GM23248 (cell line): ENCODE measurements at places on chromosomes 6 and 20. TPM values are rescaled to one million over a fixed set of nuclear protein-coding genes. Genes with fewer than 3 reads are reported as not detected.

The PEDS1 gene
- 54.6 and 55.7 TPM in 2 replicates for total RNA-seq

The FLOT1 gene
- 156 and 165 TPM in 2 replicates for total RNA-seq

The RCAN2 gene
- total RNA-seq, result 6.5 and 7.6 TPM in 2 replicates

The PTCRA gene
- total RNA-seq, result not detected in 2 replicates

The CST7 gene
- total RNA-seq, result not detected in 2 replicates

The ATP9A gene
- total RNA-seq, result 14.2 and 15.9 TPM in 2 replicates

The SIRPD gene
- total RNA-seq, result not detected in 2 replicates

DNA sequence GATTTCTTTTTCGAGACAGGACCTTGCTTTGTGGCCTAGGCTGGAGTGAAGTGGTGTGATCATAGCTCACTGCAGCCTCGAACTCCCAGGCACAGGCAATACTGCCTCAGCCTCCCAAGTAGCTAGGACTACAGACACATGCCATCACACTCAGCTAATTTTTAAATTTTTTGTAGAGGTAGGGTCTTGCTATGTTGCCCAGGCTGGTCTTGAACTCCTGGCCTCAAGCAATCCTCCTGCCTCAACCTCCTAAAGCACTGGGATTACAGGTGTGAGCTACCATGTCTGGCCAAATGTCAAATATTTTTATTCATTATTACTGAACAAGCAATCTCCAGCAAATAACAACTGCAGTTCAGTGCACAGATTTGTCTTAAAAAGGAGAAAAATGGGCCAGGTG lies 131.7 kb upstream of the IFNGR1 start:
- no peak for DNase-seq

DNA sequence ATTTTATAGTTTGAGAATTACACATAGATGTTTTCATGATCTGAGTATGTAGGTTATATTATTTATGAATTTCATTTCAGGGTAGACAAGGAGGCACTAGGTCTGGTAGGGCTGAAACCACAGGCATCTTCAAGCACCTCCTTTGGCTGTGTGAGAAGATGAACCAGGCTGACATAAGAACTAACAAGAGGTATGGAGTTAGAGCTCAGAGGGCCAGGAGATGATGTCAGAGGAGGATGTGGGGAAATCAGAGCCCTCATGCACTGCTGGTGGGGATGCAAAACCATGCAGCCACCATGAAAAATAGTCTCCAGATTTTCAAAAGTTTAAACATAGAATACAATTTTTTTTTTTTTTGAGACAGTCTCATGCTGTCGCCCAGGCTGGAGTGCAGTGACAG lies 13.6 kb upstream of the RIPOR3 start:
- DNase-seq, result peak; percentile 67

DNA sequence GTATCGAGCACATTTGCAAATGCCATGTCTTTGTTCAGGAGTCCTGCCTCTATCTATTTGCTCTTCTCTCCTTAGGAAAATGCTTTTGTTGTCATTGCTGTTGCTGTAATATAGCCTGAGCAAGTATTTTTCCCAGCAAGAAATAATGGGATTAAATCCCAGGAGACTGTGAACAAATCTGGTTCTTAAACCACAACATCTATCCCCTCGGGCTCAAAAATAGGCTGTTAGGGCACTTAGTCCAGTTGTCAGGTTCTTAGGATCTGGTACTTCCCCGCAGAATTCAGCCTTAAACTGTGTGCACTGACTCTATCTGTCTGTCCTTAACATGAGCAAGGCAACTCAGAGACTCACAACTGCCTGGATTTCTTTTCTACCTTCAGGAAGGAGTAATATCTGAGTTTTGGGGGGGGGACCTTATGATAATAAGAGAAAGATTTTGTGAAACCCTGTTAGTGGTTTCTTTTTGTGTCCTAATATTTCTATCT lies 437.5 kb downstream of the HTR1B start:
- DNase-seq, result no peak

GRCh38 chr6:804771-805170 lies 111.8 kb upstream of the EXOC2 start:
- DNase-seq, result no peak

DNA sequence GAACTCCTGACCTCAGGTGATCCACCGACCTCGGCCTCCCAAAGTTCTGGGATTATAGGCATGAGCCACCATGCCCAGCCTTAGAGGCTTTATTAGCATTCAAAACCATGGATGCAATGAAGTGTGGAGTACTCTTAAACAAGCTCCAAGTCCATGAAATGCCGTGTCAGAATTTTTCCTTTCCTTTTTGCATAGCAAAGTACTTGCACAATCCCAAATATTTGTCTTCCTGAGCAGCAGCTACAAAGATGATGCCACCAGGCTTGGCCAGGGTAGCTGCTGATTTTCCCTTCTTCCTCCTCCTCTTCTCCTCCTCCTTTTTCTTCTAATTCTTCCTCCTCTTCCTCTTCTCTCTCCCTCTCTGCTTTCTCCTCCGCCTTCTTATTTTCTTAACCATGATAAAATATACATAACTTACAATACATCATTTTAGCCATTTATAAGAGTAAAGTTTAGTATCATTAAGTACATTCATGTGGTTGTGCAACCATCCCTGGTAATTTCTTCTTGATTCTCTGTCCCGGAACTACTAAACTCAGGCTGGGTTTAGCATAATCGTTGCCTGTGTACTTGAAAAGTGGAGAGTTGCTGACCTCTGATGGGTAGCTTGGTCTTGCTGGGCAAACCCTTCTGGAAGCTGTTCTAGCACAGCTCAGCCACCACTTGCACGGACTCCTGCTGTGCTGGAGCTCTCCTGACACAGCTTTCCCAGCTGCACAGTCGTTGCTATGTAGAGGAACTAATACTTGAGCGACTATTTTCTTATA lies 20.3 kb downstream of the MUCL3 start:
- peak; percentile 67 for DNase-seq

DNA sequence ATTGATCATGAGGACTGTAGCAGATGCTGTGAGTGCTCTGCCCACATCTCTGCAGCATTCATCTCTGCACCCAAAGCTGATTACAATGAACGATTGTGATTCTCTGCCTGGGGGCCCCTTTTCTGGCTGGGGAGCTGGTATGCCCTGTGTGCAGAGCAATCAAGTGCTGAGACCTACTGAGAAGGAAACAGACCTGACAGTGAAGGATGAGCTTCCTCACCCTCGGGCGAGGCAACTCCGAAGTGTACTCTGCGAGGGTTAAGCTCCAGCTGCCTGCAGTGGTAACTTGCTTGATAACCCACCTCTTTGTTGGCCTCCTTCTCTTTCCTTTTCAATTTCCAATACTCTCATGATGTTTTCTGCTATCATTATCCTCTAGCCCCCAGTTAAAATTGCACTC lies 289.7 kb upstream of the RNF24 start:
- DNase-seq, result no peak

DNA sequence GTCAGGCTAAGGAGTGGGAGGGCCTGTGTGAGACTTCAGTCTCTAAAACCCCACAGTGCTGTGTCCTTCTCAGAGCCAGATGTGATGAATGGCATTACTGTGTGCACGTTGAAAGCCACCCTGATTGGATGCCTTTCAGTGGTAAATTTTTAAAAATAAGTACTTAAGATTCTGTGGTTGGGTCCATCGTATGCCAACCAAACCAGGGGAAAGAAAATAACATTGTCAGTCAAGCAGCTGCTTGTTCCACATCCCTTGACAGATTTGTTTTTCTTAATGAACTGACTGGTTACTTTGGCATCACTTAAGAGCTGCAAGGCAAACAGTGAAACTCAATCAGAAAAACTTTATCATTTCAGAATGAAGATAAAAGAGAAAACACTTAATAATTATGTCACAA lies 334.0 kb upstream of the NT5E start:
- DNase-seq, result no peak

GRCh38 chr6:107337191-107337741 lies 122.1 kb downstream of the PDSS2 start:
- DNase-seq, result no peak

GRCh38 chr6:163726037-163726695 lies 311.6 kb downstream of the QKI start:
- no peak for DNase-seq

GRCh38 chr20:46808565-46808964 lies 86.1 kb upstream of the EYA2 start:
- no peak for DNase-seq

DNA sequence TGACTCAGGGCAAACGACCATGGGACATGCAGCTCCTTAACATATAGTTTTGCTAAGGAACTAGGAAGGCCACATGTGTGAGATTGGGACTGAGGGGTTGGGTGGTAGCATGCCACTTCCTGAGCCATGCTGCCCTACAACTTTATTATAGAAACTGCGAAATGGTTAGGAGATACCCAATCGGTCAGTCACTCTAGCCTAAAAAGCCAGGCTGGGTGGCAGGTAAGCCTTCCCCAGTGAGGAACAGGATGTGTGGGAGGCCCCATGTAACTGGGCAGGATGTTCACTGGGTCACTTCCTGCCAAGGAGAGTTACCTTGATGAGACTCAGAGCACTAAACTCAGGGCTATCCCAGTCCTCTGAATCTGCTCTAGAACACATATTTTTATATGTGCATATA lies 123.5 kb downstream of the MAP3K7 start:
- DNase-seq, result no peak

DNA sequence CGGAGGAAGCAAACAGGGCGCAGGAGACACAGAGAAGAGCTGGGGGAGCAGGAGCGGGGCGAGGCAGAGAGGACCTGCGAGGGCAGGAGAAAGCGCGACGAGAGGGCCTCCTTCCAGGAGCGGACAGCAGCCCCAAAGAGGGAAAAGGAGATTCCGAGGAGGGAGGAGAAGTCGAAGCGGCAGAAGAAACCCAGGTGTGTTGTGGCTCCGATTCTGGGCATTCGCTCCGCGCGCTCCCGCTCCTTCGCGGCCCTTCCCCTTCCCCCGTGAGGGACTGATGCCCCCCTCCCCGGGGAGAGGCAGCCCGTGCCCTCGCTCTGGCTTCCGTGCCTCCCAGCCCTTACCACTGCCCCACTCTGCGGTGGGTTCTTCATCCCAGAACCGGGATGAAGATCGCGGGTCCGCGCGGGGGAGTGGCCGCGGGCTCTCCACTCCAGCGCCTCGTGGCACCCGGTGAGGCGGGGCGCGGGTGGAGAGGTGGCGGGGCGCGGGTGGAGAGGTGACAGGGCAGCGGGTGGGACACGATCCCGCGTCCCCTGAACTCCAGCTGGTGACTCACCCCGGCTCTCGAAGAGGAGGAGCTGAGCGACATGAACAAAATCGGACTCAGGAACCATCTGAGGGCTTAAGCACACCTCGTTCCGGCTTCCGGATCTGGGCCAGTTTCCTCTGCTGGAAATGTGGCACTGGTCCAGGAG lies 22.4 kb downstream of the TMC2 start:
- peak; percentile 38 for DNase-seq

DNA sequence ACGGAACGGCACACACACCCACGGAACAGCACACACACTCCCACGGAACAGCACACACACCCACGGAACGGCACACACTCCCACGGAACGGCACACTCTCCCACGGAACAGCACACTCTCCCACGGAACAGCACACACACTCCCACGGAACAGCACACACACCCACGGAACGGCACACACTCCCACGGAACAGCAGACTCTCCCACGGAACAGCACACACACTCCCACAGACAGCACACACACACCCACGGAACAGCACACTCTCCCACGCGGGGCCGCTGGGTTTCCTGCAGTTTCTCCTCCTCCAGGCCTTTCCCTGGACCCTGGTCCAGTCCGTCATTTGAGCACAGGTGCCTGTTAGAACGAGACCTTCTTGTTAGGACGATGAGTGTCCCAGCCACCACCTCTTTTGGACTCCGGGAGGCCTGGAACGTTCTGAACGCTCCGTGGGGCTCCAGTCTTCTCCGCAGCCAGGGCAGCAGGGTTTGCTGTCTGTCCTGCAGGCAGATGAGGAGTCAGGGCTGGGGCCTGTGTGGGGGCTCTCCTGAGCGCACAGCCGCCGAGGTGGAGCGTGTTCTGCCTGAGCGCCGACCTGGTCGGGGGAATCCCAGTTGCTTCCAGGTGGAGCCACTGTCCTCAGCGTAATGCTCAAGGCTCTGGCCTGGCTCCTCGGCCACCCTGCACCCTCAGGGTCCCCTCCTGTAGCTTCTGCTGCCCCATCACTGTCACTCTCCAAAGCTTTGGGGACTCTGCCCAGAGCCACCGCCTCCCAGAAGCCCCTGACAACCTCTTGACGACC lies 17.6 kb upstream of the TNFRSF6B start:
- DNase-seq, result no peak

DNA sequence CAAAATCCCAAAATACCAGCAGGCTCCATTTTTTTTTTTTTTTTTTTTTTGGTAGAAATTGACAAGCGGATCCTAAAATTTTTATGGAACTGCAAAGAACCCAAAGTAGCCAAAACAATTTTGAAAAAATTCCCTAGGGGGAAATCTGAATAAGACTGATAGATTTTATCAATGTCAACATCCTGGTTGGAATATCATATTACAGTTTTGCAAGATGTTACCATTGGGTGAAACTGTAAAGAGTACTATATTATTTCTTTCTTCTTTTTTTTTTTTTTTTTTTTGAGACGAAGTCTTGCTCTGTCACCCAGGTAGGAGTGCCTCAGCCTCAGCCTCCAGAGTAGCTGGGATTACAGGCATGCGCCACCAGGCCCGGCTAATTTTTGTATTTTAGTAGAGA lies 29.4 kb upstream of the BEND3 start:
- no peak for DNase-seq
